Psoas muscle (tissue), 8 donors: ENCODE measurements at places on chromosomes 1 and 21. TPM values are rescaled to one million over a fixed set of nuclear protein-coding genes. Genes with fewer than 3 reads are reported as not detected.

Gene EIF3I
- 260 TPM for polyA plus RNA-seq

Gene MAP3K7CL
- 3.3 TPM for polyA plus RNA-seq

Gene DCST2
- polyA plus RNA-seq: 0.07 TPM

Gene CHD5
- polyA plus RNA-seq: 0.17 TPM

Gene LCE1A
- not detected for polyA plus RNA-seq

Gene TARDBP
- 258 TPM for polyA plus RNA-seq

Gene UBE2U
- not detected for polyA plus RNA-seq

Gene SKI
- 7.7 TPM for polyA plus RNA-seq

Gene LDLRAD2
- polyA plus RNA-seq: 0.48 TPM

Gene INKA2
- polyA plus RNA-seq: 3.7 TPM

Gene S100A3
- 3.4 TPM for polyA plus RNA-seq

Gene DNAH14
- polyA plus RNA-seq: not detected

Gene KRTAP21-2
- not detected for polyA plus RNA-seq

Gene AADACL4
- not detected for polyA plus RNA-seq

Gene PRDM2
- polyA plus RNA-seq: 24.8 TPM

Gene HYI
- 7.4 TPM for polyA plus RNA-seq

Gene PLPPR5
- polyA plus RNA-seq: 0.01 TPM

Gene C1orf116
- 0.14 TPM for polyA plus RNA-seq

Gene RAP1A
- polyA plus RNA-seq: 64.2 TPM

Gene UROD
- polyA plus RNA-seq: 57.2 TPM

Gene KAZN
- 0.97 TPM for polyA plus RNA-seq

Gene OR2L8
- polyA plus RNA-seq: not detected

Gene LCE2A
- polyA plus RNA-seq: not detected

Gene KCNJ9
- 0.01 TPM for polyA plus RNA-seq

Gene PGLYRP4
- polyA plus RNA-seq: not detected

Gene GSTM4
- 46.8 TPM for polyA plus RNA-seq

Gene MROH9
- not detected for polyA plus RNA-seq

Gene SPATA46
- polyA plus RNA-seq: not detected

Gene TMEM63A
- polyA plus RNA-seq: 11.4 TPM

Gene VAV3
- 0.30 TPM for polyA plus RNA-seq

Gene TESK2
- 0.73 TPM for polyA plus RNA-seq

Gene SLAMF7
- 0.06 TPM for polyA plus RNA-seq

Gene FAM163A
- polyA plus RNA-seq: 0.08 TPM

Gene GPR25
- not detected for polyA plus RNA-seq

Gene DISP1
- polyA plus RNA-seq: 1.4 TPM

Gene RNF186
- polyA plus RNA-seq: 0.08 TPM

Gene KLHDC8A
- polyA plus RNA-seq: 0.01 TPM
